Stimulated activated CD8-positive, alpha-beta memory T cell treated with anti-CD3 and anti-CD28 coated beads, Interleukin-2, amount 100 ng/mL, for 1 hour (primary cell): ENCODE measurements at places on chromosomes 6 and 20.

DNA sequence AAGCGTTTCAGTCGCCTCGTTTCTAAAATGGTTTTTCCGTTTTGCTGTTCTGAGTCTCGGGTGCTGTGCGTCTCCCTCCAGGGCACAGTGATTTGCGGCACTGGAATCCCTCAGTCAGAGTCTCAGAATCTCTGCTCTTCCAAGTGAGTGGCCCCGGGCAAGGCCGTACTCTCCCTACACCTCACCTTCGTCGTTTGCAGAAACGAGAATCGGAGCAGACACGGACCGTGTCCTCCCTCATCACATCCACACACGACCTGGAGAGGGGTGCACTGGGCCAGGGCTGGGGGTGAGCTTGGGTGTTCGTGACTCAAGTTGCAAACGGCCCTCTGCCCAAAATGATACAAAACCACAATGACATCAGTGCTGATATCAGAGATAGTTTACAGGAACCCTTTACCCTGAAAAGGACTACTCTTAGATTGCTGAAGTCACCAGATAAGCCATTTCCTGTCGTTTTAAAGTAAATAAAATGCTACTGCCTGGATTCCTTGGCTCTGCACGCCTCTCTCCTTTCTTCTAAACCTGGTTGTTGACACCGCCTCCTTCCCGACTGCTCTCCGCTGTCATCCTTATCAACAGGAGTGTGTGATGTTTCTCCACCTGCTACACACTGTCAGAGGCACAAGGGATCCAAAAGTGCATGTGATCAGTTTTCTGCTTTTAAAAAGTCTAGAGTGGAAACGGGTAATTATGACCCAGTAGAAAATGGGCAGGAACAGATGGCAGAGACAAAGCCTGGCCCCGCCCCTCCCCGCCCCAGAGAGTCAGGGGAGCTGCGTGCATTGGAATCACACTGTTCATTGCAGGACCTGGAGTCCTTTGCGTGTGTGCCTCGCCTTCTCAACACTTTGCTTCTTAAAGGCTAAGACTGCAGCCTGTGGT, 38.4 kb downstream of the KIF25 start:
- DNase-seq = no peak

DNA sequence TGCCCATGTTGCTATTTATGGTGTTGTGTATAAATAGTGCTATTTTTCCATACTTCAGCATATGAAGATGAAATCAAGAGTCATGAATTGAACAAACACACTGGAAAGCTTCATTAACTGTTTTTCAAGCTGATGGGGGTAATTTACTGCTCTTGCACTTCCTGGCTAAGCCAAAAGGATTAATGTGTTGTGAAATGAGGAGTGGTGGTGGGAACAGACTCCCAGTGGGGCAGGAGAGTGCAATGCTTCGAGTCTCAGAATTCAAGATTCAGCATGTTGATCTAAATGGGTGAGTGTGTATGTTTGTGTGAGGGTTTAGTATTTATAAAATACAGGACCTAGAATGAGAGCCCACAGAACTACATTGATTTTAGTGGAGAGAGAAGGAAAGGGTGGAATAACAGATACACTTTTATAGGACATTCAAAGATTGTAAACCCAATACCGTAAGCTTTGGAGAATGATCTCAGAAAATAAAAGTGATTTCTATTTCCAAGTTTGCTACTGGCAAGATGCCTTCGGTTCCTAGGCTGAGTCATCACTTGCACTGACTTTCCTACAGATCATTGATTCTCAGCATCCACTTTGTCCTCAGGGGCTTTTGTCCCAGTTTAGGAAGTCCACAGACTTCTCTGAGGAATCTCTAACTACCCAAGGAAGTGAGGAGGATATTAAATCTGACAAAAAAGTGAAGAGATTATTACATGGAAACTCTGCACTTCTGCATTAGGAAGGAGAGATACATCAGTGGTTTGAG, 303.6 kb downstream of the TRDN start:
- no peak for DNase-seq

- DNase-seq = no peak
Measured at GRCh38 chr6:15417811-15418210, 171.9 kb downstream of the JARID2 start.

- DNase-seq = no peak
Measured at GRCh38 chr20:45303586-45304463, 2.8 kb upstream of the RBPJL start.

GRCh38 chr20:19742974-19743639, 15.0 kb upstream of the RIN2 start:
- no peak for DNase-seq

DNA sequence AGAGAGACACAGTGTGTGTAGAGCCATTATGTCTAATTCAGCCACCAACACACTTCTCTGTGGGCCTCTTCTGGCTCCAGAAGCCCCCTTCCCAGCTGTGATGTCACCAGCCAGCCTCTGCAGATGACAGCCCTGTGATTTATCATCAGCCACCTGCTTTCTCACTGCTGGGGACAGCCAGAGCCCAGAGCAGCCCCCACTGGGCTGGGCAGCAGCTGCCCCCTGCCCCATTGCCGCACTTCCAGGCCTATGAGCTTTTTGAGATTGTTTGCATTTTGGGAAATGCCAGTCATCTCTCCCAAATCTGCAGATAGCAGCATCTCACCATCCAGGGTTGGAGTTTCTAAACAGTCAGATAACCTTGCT, 21.9 kb upstream of the STX16 start:
- no peak for DNase-seq

DNA sequence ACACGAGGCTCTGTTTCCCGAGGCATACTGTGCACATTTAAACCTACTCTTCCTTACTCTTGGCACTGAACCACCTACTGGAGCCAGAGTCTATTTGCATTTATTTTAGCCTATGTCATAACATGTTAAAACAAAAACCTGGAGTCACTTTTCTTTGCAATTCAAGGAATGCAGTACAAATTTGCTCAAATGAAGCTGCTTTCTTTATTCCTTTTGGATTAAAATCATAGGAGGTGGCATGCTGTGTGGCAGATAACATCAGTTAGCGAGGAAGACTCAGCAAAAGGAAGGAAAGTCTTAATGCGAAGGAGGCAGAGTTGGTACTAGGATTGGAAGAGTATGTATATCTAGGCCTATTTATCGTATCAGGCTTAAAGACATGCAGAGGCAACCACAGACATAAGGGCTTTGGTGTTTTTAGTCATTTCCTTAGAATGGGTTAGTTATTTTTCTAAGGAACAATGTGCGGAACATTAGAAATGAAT, 92.9 kb downstream of the SAMD3 start:
- DNase-seq = no peak

GRCh38 chr20:41631826-41632225, 13.6 kb upstream of the CHD6 start:
- no peak for DNase-seq

GRCh38 chr6:39200498-39201020, 28.7 kb downstream of the KCNK5 start:
- no peak for DNase-seq

GRCh38 chr6:90146921-90147649, 149.6 kb downstream of the BACH2 start:
- no peak for DNase-seq

DNA sequence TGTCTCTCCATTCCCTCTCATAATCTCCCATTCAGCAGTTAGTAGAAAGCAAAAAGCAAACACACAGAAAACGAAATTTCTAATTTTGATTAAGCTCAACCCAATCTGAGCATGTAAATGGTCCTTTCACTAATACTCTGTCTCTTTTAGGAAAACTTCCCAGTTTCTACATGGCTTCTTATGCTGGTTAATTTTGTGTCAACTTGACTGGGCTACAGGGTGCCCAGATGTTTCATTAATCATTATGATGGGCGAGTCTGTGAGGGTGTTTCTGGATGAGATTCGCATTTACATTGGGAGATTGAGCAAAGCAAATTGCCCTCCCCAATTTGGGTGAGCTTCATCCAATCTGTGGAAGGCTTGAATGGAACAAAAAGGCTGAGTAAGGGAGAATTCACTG, 142.2 kb downstream of the MBOAT1 start:
- no peak for DNase-seq

DNA sequence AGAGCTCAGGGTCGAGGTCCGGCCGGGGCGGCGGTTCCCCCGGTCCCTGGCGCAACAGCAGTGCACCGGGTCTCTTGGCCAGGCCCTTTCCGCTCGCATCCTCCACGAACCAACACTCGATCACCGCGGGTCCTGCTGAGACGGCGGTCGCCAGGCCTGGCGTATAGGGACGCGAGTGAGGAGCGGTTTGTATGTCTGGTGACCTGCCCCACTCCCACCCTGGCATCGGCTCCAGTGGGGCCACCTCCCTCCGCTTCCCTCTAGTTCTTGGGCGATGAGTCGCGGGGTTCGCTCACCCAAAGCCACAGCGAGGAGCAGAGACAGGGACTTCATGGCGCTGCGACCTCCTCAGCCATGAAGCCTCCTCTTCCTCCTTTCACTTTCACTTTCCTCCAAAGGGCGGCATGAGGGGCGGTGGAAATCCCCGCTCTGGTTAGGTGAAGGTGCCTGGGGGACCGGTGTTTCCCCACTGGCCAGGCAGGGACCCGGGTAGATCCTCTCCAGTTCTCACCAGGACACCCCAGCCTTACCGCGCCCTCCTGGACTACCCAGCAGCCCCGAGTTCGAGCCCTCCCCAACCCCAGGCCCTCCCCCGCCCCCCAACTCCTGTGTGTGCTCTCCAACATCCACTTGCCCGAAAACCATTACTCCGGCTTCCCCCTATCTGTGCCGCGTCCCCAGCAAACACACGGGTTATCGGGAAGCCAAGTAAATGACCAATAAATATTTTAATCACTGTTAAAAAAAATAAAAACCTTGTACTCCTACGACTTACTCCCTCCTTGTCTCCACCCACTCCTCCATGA, at the start of gene TAPBP:
TSS of gene TAPBP (minus strand) at position 370 of the 806 bp plus-strand sequence. CDS start at position 333, 37 bp downstream.
- peak; percentile 72 for DNase-seq

- DNase-seq = no peak
Measured at GRCh38 chr6:111711984-111712752, 106.5 kb upstream of the TRAF3IP2 start.

DNA sequence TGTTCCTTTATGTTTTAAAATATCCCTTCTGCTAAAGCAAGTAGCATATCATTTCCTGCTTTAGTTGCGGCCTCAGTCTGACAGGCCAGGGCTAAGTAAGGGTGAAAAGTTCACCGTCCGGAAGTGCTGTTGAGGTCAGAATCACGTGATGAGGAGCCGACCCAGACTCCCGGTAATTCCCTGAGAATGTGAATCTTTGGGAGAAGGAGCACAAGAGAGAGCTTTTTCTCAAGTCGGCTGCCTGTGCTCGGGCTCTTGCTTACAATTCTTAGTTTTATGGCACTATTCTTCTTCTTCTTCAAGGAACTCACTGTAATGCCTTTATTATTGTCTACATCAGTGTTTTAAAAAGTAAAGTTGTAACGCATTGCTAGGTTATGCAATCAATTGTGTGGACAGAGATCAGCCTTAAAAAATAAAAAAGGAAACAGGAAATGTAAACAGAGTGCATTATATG, 309.3 kb downstream of the PRL start:
- no peak for DNase-seq

DNA sequence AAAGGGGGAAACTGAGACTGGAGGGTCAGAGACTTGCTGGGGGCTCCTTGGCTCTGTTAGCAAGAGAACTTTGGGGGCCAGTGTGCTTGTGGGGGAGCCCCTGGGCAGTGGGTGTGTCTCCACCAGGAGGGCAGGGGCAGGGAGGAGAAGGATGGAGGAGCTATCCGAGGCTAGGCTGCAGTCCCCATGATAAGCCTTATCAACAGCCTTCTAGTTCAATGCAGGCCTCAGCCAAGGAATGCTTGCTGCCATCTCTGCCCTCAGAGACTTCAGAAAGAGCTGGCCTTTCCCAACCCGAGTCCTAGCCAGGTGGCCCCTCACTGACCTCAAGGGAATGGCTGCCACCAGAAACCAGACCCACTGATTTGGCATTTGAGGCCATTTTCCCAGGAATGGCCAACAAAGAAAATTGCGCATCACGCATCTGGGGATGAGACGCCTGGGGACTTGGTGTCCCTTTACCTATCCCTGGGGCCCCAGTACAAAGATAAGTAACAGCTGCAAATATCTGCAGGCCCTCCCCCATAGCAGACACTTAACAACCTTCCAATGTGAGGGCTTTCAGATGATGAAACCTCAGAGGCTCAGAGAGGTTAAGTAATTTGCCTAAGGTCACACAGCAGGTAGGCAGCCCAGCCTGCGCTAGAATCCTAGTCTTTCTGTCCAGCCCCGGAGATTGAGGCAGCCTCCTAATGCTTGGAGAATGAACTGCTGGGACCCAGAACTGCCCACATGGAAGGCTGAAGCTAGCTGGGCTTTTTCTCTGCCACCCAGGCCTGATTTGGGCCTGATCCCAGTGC, 4.9 kb downstream of the TGM2 start:
- DNase-seq = no peak

DNA sequence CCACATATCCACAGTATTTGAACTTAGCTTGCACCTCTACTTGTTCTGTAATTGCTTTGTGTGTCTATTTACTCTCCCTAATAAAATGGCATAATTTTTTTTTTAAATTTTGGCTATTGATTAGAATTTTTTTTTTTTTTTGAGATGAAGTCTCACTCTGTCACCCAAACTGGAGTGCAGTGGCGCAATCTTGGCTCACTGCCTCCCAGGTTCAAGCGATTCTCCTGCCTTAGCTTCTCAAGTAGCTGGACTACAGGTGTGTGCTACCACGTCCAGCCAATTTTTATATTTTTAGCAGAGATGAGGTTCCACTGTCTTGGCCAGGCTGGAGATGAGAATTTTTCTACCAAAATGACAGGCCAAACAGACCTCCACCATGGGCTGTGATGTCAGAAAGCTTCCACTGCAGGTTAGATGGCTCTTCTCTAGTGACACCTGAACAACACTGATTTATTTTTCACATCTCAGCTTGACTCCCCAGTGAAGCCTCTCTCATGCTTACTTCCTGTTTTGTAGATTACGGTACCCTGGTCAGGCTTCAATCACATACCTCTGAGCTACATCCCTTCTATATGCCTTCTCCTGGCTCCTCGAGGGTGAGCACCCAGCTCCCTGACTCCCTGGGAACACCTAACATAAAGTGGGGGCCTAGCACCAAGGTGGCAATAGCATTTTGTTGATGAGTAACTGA, 112.8 kb downstream of the ARHGAP18 start:
- DNase-seq = no peak

- no peak for DNase-seq
Measured at GRCh38 chr20:2692886-2693285, 306 bp downstream of the EBF4 start.

GRCh38 chr6:2184700-2185455, 60.5 kb downstream of the GMDS start:
- DNase-seq = no peak

DNA sequence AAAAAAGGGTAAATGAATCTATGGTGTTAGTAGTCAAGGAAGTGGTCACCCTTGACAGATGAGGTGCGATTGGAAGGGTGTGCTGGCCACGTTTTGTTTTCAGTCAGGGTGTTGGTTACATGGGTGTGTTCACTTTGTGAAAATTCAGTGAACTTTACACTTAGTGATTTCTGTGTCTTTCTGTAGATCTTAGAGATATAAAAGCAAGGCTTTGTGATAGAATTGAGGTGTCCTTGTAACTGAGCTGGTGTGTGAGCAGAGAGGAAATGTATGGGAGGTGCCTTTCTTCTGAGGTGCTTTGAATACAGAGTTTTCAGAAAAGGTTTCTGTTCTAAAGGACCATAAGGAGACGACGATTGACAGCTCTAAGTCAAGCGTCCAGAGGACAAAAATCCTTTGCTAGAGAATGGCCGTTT, 90.5 kb downstream of the SAMD3 start:
- peak; percentile 31 for DNase-seq

- no peak for DNase-seq
Measured at GRCh38 chr20:4159765-4160490, 144.6 kb upstream of the RNF24 start.

GRCh38 chr6:115969930-115970273, 90.8 kb downstream of the FRK start:
- DNase-seq = no peak

- DNase-seq = no peak
Measured at GRCh38 chr20:32535953-32536823, 48.9 kb downstream of the NOL4L start.
